Cardiac fibroblast (primary cell): ENCODE measurements at places on chromosomes 6 and 20.
A peak's percentile ranks its signal among the peaks of the same experiment; 100 is the strongest.

- DNase-seq = peak; percentile 11
Measured at GRCh38 chr6:116533233-116533957, 12.1 kb downstream of the TRAPPC3L start.

DNA sequence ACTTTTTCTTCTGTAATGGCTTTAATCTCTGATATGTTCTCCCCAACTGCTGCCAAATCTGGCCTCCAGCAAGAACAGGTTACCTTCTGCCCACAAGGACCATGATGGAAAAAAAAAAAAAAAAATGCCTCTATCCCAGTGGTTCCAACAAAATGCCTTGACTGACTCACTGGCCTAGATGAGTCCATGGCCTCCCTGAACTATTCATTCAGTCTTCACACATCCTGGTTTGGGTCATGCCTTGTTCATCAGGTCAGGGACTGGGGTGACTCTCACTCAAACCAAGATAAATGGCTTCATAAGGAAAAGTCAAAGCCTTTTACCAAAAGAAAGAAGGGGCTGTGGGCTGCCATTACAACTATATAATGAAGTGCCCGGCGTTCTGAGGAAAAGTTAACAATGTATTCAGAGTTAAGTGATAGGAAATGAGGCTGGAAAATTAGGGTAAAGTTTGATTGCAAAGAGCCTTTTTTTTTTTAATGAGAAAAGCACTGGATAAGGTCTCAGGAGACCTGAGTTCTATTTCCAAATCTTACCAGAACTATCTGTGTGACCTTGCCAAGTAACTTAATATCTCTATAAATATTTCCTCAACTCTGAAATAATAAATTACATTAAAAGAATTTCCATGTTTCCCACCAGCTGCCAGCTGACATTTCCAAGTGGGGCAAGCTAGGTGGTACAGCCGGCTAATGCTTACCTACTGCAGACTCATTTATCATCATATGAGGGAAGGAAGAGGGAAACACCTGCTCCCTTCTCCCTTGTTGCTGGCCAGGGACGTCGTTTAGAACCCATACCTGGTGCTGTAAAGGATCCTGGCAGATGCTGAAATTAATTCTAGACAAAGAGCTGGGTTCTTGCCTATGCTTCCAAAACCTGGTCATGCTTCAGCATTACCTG, 380.0 kb upstream of the MARCKS start:
- DNase-seq = no peak

DNA sequence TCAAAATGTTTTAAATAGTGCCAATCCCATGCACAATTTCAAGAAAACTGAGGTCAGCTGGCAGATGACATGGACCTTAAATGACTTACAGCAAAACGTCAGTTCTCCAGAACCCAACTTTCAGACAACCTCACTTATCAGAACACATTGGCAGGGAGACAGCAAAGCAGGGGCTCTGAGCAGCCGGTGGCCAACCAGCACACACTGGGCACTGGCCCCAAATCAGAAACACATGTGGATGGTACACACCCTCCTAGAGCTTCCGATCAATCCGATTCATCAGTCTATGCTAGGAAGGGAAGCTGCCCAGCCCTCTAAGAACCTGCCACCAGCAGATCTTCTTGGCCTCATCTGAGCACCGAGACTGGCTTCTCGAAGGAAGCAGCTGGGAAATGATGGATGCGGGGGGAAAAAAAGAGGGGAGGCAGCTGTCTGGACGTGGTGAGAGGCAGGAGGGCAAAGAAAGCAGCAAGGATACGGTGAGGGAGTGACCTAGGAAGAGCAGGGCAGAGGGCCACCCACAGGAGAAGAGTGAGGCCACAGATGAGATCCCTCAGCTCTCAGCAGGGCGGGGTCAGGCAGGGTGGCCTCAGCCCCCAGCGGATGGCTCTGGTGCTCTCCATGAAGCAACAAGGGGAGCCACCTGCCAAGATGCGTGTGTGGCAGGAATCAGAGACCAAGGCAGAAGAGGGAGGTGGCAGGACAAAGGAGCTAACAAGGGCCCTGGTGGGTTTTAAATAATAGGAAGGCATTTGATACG, 32.9 kb downstream of the TAF4 start:
- DNase-seq = peak; percentile 39

DNA sequence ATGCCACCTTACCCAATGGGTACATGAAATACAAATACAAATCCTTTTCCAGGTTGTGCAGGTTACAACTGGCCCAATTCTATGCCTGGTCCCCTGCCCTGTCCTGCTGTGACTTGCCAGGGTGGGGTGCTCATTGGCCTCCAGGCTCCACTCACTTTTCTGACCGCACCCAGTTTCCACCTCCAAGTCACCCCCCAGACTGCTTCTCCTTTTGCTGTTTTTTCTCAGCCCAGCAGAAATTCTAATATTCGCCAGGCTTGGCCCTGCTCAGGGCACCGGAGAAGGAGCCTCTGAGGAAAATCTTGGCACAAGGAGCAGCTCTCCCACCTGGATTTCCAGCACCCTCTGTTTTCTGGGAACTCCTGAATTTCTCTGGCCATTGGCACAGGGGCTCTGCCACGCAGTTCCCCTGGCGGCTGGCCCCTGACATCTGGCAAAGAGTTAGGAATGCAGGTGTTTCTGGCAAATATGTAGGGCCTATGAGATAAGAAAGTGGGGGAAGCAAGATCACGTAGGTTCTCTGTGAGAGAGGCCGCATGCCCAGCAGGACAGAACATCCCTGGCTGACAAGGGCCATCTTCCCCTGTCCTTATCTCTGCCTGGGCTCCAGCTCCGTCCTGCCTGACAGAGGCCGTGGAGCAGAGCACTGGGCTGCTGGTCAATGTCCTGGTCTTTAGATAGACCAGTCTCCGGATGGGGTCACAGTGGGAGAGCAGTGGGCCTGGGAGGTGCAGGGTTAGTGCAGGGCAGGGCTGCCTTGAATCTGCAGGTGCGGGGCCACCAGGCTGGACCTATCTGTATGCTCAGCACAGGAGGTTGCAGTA, 2.9 kb upstream of the RAET1E start:
- no peak for DNase-seq

- DNase-seq = no peak
Measured at GRCh38 chr6:137290601-137291261, 71.5 kb upstream of the IFNGR1 start.

DNA sequence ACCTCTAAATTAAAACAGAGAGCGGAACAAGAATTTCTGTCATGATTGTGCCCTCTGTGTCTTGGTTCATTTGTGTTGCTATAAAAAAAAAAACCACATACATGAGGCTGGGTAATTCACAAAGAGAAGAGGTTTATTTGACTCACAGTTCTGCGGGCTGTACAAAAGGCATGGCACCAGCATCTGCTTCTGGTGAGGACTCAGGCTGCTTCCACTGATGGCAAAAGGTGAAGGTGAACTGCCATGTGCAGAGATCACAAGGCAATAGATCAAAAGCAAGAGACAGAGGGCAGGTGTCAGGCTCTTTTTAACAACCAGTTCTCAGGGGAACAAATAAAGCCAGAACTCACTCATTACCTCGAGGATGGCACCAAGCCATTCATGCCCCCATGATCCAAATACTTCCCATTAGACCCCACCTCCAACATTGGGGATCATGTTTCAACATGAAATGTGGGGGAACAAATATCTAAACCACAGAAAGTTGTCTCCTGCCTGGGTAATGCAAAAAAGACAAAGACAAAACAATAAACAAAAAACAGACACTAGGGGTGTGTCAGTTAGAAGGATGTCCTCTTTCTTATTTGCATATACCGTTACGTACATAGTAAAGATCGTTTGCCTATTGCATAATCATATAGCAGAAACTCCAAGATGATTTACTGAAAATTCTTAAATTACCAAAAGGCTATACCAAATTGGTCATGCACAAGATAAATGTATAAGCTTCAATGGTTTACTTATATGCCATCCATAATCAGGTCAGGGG, 17.0 kb downstream of the SERPINB9 start:
- no peak for DNase-seq

- DNase-seq = peak; percentile 74
Measured at GRCh38 chr20:19969106-19969505, 48.1 kb upstream of the NAA20 start.

- DNase-seq = no peak
Measured at GRCh38 chr6:34350137-34350933, 42.1 kb downstream of the NUDT3 start.
